ENCODE measurements at places on chromosomes 11 and 22. TPM values are rescaled to one million over a fixed set of nuclear protein-coding genes. Genes with fewer than 3 reads are reported as not detected.

DNA sequence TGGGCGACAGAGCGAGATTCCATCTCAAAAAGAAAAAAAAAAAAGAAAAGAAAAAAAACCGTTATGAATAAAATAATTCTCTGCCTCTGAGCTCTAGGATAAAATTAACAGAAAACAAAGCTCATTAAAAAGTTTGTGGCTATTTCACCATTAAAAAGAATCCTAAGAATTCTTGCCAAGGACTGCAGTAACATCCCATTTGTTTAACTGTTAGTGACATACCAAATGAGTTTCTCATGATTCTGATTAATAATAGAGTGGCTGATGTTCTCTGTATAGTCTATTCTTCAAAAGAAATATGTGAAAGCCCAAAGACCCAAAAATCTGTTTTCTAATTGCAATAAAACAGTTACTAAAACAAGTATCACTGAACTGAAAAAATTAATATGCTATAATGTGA is 19.7 kb downstream of the CLNS1A start:
- no peak for DNase-seq

- DNase-seq, result no peak
Observed at GRCh38 chr11:504053-504993, 2.7 kb downstream of the RNH1 start.

- DNase-seq, result no peak
Observed at GRCh38 chr11:75561426-75562047, 516 bp upstream of the SERPINH1 start.

DNA sequence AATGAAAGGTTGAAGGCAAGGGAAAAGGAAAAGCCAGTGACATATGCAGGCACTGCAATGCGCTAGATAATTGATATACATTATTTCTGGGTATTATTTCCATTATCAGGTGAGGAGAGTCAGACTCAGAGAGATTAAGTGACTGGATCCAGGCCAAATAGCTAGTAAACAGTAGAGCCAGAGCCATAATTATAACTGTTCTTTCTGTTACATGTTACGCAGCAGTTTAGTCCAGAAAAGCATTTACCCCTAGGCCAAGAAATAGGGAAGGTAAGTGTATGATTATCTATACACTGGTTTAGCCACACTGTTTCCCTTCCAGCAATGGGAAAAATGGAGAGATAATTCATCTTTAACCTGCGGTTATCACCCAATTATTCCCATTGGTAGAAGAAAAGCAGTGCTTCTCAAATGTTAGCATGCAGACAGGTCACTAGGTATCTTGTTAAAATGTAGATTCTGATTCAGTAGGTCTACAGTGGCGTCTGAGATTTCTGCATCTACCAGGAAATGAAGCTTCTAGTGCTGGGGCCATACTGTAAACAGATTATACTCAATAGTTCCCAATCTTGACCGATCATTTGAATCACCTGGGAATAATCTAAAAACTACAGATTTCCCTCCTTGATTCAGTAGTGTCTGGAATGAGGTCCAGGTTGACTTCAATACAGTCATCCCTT is 69.4 kb downstream of the RBFOX2 start:
- DNase-seq, result no peak

GRCh38 chr11:22707119-22707899 is 40.9 kb downstream of the GAS2 start:
- DNase-seq, result no peak

DNA sequence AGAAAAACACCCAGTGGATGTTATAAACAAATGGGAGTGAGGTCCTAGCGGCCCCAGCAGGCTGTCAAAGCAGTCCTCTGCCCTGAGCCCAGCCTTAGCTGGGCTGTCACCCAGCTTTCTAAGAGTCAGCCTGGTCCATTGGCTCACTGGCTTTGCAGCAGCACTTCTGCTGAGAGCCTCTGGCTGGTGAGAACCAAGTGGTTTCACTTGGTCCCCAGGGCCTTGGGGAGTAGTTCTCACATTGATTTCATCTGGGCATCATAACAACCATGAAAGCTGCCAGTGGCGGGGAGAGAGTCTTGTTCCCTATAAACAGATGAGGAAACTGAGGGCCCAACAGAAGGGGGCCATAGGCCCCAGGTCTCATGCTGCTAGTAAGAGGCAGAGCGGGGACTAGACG is 11.4 kb downstream of the SEC14L6 start:
- no peak for DNase-seq

GRCh38 chr11:73989156-73989555 is 6.5 kb upstream of the UCP2 start:
- DNase-seq, result peak; percentile 32

DNA sequence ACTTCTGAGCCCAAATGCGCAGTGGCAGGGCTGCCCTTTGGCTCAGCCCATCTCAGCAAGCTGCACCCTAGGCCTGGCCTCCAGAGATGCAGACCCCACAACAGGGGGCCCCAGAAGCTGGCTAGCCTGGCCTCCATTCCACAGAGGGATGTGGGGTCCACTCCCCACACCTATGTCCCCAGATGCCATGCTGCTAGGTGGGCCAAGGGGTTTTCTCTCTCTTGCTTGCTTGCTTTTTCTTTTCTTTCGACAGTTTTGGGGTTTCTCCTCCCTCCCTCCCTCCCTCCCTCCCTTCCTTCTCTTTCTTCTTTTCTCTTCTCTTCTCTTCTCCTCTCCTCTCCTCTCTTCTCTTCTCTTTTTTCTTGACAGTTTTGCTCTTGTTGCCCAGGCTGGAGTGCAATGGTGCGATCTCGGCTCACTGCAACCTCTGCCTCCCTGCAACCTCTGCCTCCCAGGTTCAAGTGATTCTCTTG is 9.6 kb downstream of the SCARF2 start:
- peak; percentile 40 for DNase-seq

GRCh38 chr11:95736355-95736754 is 53.2 kb downstream of the FAM76B start:
- DNase-seq, result no peak

DNA sequence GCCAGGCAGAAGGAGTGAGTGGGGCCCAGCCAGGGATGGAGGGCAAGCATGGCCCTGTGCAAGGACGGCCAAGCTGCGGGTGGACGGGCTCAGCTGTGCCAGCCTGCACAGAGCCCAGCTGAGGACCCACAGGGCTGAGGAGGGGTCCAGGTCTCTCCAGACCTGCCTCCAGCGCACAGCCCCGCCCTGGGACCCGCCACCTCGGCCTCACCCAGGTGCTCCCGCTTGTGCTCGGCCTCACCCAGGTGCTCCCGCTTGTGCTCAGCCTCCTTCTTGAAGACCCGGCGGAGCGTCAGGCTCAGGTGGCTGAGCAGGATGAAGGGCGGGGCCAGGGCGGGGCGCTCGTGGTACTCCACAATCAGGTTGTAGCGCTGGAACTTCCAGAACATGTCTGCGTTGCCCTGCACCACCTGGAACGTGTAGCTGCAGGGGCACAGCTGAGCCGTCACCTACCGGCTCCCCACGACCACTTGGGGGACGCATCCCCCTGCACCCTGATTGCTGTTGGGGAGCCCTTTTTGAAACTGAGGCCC is 6.4 kb downstream of the TSSC4 start:
- no peak for DNase-seq

DNA sequence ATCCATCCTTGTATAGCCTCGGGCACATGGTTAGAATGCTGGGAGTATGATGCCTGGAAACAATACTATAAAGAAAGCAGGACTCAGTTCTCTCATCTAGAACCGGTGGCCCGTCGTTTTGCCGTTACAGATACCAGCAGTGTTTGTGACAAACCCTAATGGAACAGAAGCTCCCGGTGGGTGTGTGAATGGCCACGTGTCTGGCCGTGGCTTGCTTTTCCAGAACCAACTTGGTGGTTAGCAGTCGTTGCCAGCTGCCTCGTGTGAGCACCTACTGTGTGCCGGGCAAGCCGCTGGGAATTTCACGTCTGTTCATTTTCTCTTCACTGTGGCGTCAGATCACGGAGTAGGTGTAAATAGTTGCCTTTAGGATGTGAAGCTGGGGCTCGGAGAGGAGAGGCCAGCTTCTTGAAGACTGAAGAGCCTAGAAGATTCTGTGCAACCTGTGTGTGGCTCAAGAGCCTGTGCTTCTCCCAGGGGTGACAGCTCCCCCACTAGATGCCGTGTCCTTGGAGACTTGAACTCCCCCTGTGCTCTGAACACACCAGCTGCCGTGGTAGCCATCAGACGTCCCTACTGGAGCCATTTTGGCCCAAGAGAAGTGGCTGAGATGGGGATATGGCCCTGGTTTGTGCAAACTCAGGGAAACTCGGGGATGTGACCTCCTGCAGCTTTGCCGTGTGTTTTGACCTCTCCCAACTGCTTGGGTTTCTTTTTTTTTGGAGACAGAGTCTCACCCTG is 57.5 kb upstream of the PPARA start:
- DNase-seq, result no peak

- no peak for DNase-seq
Observed at GRCh38 chr11:73298233-73298632, 9.8 kb upstream of the ARHGEF17 start.

DNA sequence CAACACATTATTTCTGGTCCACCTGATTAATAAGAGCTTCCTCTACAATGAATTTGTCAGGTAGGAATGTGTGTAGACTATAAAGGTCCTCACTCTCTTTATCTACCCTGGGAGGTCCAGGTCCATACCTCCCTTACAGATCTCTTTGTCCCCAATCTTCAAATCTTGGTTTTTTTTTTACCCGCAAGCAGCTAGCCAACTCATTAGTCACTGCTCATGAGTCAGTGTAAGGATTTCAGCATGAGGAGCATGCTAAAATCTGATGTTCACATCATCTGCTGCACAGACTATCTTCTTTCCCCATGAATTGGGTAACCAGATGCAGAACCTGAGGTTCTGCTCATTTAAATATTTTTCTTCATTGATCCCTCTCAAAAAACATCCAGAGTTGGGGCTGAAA is 397.0 kb upstream of the ISX start:
- no peak for DNase-seq

GRAP2 gene
- 53.2 TPM for total RNA-seq

MOB2 gene
- 26.6 TPM for total RNA-seq

CRYBB3 gene
- 0.26 TPM for total RNA-seq

Measured in CD8-positive, alpha-beta memory T cell (primary cell).